Cardiac atrium fibroblast (primary cell): ENCODE measurements at places on chromosomes 7 and 10. TPM values are rescaled to one million over a fixed set of nuclear protein-coding genes. Genes with fewer than 3 reads are reported as not detected.

The PRDX3 gene
- total RNA-seq, result 174 and 220 TPM in 2 replicates

The LRRC18 gene
- not detected in 2 replicates for total RNA-seq

The NUDT13 gene
- 0.16 and 0.90 TPM in 2 replicates for total RNA-seq

The SPDYE11 gene
- total RNA-seq, result not detected in 2 replicates

The GPR15LG gene
- not detected in 2 replicates for total RNA-seq

The OLAH gene
- total RNA-seq, result under 0.01 and 1.6 TPM in 2 replicates

The BLNK gene
- total RNA-seq, result not detected in 2 replicates

The PALD1 gene
- total RNA-seq, result 0.72 and 5.3 TPM in 2 replicates

The PLA2G12B gene
- not detected in 2 replicates for total RNA-seq

The UFSP1 gene
- total RNA-seq, result 0.49 and 6.0 TPM in 2 replicates
